Activated CD4-positive, alpha-beta T cell treated with anti-CD3 and anti-CD28 coated beads for 1 hour (primary cell): ENCODE measurements at places on chromosomes 13 and 19.
A peak's percentile ranks its signal among the peaks of the same experiment; 100 is the strongest.

DNA sequence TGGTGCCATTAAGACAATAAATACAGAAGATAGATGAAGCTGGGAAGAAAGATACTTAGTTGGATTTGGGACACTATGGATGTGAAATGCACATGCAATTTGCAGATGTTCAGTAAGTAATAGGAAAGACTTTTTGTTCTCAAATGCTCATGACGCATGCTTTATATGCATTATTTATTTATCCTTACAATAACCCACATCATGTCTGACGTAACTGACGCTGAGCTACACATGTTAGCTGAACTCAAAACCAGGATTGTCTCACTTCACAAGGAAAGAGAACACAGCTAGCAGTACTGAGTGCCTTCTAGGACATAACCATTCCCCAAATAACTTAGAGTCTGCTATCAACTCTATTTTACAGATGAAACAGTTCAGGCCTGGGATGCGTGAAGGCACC lies 463.4 kb downstream of the FGF9 start:
- no peak for DNase-seq

DNA sequence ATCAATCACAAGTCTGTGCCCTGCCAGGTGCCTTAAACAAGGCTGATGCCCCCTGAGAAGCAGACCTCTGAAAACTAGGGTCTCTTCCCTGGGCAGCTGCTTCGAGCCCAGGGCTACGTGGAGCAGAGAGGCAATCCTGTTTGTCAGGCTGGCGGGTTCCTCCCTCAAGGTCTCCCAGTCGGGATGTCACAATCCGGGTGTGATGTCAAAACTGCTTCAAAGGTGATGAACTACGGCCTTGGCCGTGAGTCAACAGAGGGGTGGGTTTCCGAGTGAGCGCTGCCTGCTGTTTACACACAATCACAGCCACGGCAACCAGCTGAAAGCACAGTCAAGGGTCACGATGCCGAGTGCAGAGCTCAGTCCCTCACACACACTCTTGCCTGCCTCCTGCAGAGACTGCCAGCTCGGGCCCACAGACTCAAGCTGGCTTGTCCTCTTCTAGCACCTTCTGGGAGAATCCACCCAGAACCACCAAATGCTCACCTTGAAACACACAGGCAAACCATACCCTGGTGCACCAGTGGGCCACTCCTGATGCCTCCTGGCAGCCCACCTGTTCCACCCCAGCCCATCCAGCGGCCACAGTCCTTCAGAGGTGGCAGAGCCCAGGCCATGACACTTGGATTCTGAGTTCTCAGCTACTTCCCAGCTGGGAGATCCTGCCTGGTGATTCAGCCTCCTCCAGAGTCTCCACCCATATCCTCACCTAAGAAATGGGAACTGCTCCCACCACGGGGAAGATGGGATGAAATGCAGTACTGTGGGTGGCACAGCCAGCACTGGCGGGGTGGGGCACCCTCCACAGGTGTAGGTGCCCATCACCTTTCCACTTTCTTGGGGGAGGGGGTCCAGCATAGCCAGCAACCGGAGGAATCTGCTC lies 6.8 kb downstream of the ELL start:
- no peak for DNase-seq

- DNase-seq: no peak
Observed at GRCh38 chr19:42235181-42235580, 7.2 kb downstream of the GSK3A start.

DNA sequence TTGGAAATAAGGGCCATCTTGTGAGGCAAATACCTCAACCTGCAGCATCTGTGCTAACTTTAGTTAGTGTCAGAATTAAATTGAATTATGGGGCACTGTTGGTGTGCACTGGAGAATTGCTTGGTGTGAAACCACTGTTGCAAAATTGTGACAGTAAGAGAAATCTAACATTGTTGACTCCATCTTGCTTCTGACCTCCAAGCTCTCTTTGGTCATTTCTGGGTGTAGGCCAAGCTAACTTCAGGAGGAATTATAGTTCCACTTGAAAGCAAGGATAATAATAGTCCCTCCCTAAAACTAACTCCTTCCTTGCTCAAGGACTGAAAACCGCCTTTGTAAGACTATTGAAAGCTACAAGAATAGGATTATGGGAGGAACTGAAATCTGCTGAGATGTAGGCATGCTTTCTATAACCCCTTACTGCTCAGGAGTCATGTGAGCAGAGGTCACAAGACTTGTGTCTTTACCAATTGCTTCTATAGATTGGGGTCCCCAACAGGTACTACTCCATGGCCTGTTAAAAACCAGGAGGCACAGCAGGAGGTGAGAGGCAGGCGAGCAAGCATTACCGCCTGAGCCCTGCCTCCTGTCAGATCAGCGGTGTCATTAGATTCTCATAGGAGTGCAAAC lies 24.9 kb upstream of the GAS6 start:
- no peak for DNase-seq

- DNase-seq: no peak
Observed at GRCh38 chr13:114311908-114312307, 2.4 kb upstream of the CHAMP1 start.

GRCh38 chr13:58087566-58087965 lies 456.0 kb downstream of the PCDH17 start:
- DNase-seq: no peak

GRCh38 chr13:36986462-36987240 lies 12.5 kb downstream of the ALG5 start:
- no peak for DNase-seq

DNA sequence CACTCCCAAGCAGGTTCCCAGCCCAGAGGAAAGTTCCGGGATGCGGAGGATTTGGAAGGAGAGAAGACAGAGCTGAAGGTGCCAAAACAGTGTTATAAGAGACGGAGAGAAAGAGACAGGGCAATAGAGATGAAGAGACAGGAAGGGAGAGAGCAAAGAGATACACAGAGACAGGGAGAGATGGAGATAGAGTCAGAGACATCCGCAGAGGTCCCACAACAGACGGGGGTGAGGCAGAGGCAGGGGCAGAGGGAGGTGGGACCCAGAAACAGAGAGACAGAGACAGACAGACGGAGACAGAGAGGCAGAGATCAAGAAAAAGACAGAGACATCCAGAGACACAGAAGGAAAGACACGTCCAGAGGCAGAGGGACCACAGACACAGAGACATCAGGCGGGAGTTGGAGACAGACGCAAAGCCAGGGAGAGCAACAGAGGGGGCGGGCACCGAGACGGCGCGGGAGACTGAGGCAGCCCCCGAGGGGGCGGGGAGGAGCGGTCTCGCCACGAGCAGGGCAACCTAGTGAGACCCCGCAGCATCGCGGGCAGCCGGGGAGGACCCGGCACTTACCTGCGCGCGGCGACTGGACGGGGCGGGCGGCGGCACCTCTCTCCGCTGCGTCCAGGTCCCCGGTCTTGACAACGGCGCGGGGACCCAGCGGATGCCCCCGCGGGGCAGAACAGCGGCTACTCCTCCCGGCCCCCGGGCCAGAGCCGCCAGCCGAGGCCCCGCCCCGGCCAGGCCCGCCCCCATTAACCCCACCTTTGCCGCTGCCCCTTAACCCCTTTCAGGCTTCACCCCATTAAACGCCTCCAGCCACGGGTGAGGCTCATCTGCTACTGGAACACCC lies at the start of gene GPR4:
Gene GPR4 (minus strand): TSS at position 689 of the 851 bp plus-strand sequence. CDS start 10,346 bp downstream, outside the sequence.
- no peak for DNase-seq

DNA sequence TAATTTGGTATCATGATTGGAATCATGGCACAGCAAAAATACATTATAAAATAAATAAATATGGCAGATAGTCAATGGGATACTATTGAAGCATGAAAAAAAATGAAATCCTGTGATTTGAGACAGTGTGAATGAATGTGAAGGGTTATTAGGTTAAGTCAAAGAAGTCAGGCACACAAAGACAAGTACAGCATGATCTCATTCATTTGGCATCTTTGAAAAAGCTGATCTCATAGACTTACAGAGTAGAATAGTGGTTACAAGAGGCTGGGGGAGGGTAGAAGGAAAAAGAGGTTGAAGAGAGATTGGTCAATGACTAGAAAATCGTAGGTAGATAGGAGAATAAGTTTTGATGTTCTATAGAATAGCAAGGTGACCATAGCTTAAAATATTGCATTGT lies 295.1 kb upstream of the SLITRK5 start:
- no peak for DNase-seq

DNA sequence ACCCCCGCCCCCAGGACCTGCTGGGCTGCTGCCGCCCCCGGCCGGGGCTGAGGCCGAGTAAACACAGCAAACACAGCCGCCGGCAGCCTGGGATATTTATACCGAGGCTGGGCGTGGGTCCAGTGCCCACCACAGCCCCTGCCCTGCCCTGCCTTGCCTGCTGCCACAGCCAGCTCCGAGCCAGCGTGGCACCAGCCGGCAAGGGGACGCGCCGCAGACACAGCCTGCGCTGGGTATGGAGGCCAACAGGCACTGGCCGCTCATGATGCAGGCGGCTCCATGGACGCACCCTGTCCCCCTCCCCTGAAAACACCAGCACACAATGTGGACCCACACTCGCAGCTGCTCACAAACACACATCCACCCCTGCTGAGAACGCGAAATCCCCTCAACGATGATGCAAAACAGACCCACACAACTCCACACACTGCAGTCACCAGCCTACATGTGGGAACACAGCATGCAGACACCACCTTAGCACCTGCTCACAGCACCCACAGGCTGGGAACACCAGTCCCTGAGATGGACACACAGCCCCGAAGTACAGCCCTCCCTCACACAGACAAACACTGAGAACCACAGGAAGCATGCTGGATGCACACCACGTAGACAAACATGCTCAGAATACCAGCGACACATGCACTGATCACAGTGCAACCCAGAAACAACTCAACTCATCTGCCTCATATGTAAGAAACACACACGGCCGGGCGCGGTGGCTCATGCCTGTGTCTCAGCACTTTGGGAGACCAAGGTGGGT lies 16.2 kb downstream of the CCDC97 start:
- DNase-seq: no peak

GRCh38 chr13:110637747-110638146 lies 22.4 kb downstream of the NAXD start:
- DNase-seq: no peak

DNA sequence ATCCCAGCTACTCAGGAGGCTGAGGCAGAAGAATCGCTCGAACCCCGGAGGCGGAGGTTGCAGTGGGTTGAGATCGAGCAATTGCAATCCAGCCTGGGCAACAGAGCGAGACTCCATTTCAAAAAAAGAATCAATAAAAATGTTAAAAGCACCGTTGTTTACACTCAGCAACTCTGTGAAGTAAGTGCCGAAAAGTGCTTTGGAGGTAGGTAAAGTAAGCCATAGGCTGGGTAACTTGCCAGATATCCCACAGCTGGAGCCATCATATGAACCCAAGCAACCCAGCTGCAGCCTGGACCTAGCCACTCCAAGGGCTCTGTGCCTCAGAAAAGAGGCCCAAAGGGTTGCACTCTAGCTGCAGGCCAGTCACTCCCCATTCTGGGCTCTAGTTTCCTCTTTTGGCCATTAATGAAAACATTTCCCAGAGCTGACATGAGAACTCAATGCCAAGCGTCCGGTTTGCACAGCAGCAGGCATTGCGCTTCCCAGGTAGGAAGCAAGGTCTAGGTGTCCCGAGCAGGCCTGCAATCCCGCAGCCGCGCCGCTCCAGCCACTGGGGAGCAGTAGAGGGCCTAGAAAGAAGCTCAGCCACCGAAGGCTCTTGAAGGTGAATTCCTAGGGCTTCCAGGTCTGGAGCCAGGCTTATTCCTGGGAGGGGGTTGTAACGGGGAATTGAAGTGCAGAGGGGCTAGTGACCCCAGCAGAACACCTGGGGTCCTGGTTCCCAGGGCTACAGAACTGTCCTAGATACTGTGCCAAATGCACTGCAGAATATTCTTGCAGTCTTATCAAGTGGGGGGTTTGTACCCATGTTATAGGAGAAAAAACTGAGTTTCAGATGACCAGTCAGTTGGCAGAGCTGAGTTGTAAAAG lies 4.1 kb upstream of the CD79A start:
- DNase-seq: peak; percentile 66

GRCh38 chr13:79341202-79341601 lies 64.9 kb downstream of the RBM26 start:
- no peak for DNase-seq

DNA sequence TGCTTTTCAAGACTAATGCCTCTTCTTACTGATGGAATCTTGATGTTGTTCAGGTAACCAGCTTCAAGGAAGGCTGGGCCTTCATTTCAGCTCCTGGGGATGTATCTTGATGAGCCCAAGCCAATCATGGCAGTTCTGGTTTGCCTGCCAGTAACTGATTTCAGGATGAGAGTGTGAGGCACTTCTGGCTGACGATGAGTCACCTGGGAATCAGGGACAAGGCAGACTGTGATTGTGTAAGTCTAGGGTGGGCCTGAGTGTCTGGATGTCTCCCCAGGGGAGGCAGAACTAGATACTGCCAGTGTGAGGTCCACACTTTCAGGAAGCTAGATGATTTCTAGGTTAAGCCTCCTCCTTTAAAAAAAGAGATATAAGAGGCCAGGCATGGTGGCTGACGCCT lies 77.3 kb upstream of the KL start:
- no peak for DNase-seq

GRCh38 chr19:45629704-45630103 lies 9.5 kb downstream of the EML2 start:
- no peak for DNase-seq

DNA sequence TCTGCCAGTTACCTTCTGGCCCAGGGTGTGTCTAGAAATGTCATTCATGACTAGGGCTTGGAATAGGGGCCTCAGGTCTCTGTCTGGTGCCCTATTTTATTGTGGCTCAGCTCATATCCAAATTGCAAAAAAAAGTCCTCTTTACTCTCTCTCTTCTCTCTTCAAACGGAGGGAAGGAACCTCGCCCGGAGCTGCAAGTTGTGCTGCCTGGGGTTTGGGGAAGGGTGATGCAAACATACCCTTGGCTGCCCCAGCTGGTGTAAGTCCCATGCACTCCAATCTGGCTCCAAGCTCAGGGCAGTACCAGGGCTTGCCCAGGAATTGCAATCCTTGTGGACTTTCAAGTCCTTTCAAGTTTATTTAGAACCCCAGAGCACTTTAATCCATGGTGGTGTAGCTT lies 549.6 kb downstream of the PCDH17 start:
- no peak for DNase-seq
